ENCODE measurements at places on chromosomes 5 and 9.

DNA sequence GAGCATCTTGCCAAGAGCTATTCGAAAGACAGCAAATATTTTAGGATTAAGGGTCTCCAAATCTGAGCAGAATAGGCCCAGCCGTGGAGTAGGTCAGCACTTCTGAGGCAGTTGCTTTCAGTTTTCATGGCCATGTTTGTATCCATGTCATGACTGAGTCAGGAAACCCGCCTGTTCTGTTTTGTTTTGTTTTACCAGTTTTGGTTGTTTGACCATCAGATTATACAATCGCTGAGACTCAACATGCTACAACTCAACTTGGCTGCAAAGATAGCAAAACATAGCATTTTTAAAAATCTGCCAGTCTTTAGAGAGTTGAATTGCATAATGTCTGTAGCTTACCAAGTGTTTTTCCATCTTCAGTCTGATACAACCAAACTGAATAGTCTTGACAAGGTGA lies 185.1 kb upstream of the ZNF462 start:
- DNase-seq: no peak

- no peak for DNase-seq
Measured at GRCh38 chr9:4090491-4090890, 209.4 kb downstream of the GLIS3 start.

- DNase-seq: peak; percentile 17
Measured at GRCh38 chr5:140402258-140403074, 833 bp downstream of the ANKHD1 start.

GRCh38 chr5:173237143-173237874 lies 2.3 kb upstream of the NKX2-5 start:
- peak; percentile 20 for DNase-seq

DNA sequence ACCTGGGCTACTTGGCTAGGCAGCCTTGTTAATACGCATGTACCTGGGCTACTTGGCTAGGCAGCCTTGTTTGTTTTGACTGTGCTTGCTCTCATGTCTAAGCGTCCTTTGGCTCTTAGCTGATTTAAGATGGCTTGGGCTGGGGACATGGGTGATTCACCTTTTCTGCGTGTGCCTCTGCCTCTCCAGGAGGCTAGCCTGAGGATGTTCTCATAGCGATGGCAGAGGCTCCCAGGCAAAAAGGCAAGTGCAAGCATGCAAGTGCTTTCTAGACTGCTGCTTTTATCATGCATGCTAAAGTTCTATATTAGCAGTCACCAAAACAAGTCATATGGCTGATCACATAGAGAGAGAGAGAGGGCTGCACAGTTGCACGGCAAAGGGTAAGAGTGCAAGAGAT lies 300.5 kb downstream of the IRX1 start:
- no peak for DNase-seq

- no peak for DNase-seq
Measured at GRCh38 chr5:58496488-58496887, 5.3 kb downstream of the GAPT start.

- no peak for DNase-seq
Measured at GRCh38 chr5:164301708-164302107, 796.3 kb downstream of the MAT2B start.

DNA sequence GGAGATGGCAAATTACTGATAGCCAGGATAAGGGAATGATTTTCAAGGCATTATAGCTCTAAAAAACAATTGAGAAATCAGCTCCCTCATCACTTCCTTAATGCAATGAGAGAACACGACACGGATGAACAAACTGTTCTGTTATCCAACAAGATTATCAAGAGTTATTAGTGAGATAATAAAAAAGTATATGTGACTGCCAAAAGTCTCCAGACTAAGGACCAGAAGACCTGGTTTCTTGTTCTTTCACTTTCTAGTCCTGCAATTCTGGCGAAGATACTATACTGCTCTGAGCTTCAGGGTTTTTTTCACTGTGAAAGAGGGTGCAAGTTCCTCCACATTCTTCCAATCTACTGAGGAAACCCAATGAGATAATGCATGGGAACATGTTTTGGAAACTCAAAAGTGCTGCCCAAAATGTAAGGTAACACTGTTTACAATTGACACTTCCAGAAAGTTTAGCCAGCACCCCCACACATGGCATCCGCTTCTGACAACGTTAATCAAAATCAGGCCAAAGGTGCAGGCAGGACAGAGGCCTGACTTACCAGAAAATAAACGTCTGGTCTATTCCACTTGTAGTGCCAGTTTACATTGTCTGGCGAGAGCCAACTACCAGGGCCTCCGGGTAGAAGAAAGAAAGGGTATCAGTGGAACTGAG lies 254.2 kb downstream of the DOCK8 start:
- no peak for DNase-seq

- DNase-seq: no peak
Measured at GRCh38 chr9:108550106-108550505, 305.7 kb downstream of the ACTL7B start.

DNA sequence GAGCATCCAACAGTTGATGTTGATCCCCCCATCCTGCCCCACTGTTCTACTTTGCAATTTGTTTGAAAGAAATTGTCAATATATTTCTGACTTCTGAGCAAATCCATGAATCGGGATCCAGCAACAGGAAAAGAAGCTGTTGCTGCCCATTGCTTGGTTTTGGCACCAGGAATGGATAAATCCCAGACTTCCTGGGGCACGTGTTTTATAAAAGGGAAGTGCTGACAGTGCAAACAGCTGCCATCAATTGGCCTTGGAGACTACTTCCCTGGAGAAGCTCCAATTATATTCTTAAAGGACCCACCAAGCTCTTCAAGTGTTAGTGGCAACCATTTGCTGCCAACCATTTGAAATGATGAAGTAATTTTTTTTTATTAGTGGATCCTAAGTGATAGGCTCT lies 13.7 kb downstream of the STK32A start:
- no peak for DNase-seq

DNA sequence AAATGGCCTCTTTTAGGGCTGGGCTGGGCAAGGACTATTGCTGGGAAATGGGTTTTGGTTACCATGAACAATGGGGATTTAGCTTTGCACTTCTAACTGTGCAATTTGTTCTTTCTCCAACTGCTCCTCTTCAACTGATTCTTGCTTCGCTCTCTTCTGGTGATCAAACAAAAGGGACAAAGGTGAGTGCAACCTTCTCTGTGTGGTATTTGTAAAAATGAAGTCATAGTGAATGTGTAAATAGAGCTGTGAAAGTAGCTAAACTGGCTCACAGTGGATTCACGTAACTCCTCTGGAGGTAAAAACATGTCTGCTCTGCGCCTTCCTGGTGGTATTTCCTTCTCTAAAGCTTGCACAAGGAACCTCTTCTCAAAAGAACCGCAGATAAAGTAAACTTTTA lies 20.9 kb upstream of the SPINK14 start:
- no peak for DNase-seq

- DNase-seq: no peak
Measured at GRCh38 chr5:54825005-54825404, 160.4 kb downstream of the ESM1 start.

DNA sequence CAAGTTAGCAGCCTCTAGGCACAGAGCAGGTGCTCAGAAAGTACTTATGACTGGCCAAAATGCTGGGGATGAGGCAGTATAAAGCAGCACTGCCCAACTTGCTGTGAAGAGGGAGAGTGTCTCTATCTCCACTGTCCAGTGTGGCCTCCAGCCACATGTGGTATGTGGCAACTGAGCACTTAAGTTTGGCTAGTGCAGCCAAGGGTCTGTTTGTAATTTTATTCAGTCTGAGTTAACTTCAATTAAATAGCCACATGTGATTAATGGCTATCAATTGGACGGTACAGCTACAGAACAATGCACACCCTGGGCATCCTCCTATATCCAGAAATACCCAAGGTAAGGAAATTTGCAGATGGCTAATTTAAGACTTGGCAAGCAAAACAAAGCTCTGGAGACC lies 26.9 kb downstream of the ROR2 start:
- no peak for DNase-seq

DNA sequence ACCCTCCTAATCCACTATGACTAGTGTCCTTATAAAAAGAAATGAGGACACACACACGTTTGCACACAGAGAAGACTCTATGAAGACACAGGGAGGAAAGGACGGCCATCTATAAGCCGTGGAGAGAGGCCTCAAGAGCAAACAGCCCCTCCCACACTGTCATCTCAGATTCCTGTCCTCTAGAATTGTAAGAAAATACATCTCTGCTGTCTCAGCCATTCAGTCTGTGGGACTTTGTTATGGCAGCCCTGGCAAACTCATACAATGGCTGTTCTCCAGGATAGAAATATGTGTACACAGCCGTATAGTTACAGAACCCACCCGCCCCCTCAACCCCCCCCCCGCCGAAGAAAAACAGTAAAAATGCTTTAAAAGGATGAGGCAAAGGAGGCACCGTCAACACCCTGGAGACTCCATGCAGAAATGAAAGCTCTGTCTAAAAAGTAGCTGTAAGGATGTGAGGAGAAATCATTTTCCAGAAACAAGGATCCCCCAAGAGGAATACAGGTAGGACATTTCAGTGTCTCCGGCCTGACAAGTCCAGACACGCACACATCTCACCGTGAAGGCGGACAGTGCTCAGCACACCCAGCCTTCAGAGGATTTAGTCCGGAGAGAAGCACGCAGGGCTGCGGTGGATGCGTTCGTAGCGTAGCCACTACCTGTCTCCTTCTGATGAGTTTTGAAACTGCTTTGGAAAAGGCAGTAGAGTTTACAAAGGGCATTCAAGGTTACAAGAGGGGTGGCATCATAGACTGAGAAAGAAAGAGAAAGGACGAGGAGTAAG lies 110.8 kb upstream of the ERCC6L2 start:
- no peak for DNase-seq

Data from T-cell (primary cell).